Activated CD4-positive, alpha-beta T cell treated with anti-CD3 and anti-CD28 coated beads, Interleukin-2, amount 50 U/mL, for 4 hours (primary cell): ENCODE measurements at places on chromosomes 3 and 15.

DNA sequence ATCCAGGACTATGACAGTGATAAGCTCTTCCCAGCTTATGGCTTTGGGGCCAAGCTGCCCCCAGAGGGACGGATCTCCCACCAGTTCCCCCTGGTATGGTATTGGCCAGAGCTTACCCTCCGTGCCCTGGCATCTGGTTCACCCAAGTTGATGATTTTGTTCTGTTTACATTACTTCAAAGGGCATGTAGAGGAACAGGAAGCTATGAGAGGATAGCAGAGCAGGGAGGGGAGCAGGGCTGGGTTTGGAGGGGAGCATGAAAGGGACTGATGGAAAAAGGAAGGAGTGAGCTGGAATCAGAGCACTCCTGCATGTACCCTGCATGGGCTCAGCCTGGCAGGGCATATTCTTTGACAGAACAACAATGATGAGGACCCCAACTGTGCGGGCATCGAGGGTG, 13.4 kb upstream of the BRPF1 start:
- no peak for DNase-seq

DNA sequence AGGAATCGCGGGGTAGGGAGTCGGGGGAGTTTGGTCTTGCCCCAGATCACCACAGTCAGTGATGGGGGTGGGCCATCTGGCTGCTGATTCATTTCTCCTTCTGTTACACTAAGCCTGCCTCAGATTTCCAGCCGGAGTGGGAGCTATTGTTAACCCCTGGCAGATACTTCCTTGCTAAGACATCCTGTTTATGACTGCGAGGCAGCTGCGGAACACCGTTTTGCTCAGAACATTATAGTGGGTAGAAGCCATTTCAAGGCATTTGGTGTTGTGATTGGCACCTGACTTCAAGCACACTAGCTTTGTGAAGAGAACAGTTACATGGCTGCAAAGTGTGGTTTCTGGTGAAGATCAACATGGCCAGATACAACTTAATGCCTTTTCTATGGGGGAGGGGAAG, 73.8 kb downstream of the FLNB start:
- DNase-seq: peak; percentile 2

GRCh38 chr15:89746386-89746780, 4.7 kb downstream of the MESP1 start:
- DNase-seq: no peak

DNA sequence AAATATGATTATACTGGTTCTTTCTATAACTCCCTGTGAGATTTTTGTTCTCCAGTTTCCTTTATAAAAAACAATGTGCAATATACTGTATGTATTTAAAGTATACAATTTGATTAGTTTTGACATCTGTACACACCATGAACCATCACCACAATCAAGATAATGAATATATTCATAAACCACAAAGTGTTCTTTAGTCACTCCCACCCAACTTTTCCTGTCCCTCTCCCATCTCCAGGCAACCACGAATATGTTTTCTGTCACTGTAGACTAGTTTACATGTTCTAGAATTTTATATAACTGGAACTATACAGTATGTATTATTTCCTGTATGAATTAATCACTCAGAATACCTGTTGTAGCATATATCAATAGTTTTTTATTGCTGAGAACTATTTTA, 177.0 kb upstream of the MBNL1 start:
- no peak for DNase-seq

DNA sequence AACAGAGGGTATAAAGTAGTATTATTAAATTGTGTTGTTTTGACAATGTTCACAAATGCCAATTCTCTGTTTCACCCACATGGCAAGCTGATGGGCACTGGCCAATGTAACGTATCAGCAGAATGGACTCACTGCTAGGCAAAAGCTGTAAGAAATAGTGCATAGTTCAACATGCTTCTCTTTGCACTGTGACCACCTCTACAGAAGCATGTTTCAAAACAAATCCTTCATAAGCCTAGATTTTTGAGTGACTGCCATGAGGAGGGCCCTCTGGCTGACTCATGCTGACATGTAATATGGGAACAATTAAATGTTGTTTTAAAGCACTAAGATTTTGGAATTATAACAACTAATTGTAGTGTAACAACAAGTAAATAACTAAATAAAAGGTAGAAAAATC, 3.2 kb downstream of the GBE1 start:
- no peak for DNase-seq

- no peak for DNase-seq
Measured at GRCh38 chr3:105700575-105700974, 168.2 kb downstream of the CBLB start.

GRCh38 chr3:141268306-141268705, 36.7 kb downstream of the PXYLP1 start:
- no peak for DNase-seq

DNA sequence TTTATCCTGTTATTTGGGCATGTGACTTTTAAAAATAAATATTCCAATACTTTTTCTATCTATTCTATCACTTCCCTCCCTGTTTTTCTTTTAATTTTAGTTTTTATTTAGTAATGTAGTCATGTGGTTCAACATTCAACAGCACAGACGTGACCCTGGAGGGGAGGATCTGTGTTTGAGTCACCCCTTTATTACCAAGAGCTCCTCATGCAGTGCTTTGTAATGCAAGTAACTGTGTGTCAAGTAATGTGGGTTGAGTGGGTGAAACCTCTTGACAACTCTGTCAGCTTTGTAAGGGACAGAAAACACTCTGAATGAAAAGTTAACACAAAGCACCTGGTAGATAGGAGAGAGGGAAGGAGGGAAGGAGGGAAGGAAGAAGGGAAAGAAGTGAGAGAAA, 89.7 kb upstream of the FGF12 start:
- DNase-seq: no peak

DNA sequence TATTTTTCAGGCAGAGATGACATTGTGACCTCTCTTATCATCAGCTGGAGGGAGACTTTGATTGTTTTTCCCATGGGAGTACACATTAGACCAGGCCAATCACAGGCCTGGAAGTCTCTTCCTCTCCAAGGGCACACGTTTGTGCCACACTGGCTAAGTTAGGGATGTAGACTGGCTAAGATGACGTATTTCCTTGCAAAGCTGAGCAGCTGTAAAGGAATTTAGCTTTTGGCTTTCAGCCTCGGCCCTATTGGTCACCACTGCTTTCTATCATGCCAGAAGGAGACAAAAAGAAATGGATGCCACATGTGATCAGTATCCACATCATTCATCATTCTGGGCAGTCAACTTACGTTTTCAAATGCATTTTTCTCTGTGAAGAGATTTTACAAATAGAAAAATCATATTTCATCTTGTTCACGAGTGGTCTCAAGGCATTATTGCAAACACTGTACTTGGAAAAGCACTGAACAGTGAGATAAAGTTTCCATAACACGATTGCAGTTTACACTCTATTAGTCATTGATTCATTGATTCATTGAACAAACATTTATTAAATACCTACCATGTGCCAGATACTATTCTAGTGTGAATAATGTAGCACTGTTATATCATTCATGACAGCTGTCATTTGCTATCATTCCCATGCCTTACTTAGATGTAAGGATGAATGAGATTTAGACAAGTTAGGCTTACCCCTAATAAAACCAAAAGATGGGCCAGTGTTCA, 27.0 kb upstream of the RNF7 start:
- DNase-seq: no peak

- no peak for DNase-seq
Measured at GRCh38 chr3:143040261-143040879, 39.0 kb downstream of the U2SURP start.

DNA sequence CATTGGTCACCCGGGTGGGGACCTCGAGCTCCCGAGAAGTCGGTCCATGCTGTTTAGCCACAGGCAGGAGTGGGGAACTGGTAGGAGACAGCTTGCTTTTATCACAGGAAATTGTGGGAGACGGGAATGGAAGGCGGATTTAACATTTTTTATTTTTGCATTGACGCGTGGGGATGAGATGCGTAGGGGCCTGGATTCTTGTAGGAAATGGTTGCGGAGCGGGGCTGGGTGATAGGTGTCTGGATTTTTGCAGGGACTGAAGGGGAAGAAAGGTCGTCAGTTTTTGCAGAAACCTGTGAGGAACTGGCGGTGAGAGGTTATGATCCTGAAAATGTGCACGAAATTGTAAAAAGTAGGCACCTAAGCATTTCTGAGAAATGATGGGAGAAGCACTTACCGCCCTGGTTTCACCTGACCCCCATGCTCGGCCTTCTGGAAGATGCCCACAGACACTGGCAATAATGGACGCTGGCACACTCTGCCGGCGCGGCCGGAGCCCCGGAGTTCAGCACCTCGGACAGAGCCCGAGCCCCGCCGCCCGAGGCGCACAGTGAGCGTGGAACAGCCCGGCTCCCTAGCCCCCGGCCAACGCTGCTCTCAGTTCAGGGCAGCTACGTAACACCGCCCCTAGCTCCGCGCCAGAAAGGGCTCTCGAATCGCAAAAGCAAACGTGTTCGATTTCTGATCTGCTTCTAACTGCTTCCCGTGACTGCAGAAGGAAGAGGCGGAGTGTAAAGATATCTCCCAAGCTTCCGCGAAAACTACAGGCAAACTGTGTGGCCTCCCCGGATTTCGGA, 928 bp downstream of the ANKRD34C start:
- DNase-seq: no peak

DNA sequence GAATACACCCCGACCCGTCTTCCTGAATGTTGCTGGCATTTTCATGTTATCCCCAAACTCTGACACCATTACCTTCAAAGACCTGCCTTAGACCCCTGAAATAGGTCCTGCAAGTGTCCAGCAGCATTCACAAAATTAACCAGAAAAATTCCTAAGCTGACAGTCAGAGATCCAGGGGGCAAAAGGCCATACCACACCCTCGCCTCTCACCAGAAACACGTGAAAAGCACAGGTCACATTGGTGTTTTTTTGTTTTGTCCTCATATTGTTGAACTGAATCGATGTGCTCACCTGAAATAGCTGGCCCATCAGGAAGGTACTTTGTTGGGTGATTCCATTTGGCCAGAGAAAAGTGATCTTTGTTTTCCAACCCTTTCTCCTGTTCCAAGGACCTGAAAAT, 113.1 kb upstream of the HES1 start:
- DNase-seq: no peak

GRCh38 chr15:49507261-49507660, 84.2 kb downstream of the FGF7 start:
- no peak for DNase-seq

- DNase-seq: no peak
Measured at GRCh38 chr3:169062501-169062900, 601.0 kb downstream of the MECOM start.

DNA sequence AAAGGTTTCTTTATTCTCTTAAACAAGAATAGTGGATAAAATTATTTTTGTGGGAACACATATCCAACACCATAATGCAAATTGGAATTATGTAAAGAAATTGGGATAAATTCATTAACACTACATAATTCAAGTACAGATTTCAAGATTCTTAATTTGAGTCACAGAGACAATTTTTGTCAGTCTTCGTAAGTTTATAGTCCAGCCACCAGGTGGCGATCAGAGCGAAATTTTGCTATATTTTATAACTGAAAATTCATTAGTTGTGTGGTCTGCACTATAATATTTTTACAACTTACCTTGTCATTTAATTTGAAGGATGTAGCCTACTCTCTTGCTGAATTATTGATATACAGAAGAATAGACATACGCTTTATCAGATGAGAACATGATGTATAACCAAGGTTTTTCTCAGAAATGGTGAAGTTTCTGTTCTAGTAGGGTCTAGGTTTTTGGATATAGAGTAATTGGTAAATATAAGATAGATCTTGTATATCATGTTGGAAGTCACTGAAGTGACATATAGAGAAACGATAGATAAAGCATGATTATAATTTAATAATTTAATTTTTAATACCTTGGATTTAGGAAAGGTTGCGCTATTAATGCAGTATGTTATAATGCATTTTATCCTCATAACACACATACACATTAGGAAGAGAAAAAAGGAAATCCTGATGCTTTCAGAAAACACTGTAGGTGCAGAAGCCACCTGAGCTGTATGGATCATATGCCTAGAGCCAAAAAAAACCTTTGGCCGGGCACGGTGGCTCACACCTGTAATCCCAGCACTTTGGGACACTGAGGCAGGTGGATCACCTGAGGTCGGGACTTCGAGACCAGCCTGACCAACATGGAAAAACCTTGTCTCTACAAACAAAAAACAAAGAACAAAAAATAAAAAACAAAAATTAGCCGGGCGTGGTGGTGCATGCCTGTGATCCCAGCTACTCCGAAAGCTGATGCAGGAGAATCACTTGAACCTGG, 31.7 kb downstream of the PLSCR4 start:
- peak; percentile 28 for DNase-seq

- DNase-seq: no peak
Measured at GRCh38 chr3:36815375-36815774, 51.0 kb upstream of the DCLK3 start.

DNA sequence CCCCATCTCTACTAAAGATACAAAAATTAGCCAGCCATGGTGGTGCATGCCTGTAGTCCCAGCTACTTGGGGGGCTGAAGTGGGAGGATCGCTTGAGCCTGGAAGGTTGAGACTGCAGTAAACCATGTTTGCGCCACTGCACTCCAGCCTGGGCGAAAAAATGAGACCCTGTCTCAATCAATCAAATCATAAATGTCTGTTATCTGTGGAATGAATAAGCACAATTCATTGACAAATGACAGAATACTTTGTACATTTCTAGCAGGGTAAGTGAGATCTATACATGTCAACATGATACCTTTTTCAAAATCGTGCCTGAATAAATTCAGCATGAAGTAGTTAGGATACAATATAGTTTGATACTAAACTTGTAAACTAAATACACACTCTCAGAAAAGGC, 181.2 kb downstream of the FOXP1 start:
- no peak for DNase-seq

DNA sequence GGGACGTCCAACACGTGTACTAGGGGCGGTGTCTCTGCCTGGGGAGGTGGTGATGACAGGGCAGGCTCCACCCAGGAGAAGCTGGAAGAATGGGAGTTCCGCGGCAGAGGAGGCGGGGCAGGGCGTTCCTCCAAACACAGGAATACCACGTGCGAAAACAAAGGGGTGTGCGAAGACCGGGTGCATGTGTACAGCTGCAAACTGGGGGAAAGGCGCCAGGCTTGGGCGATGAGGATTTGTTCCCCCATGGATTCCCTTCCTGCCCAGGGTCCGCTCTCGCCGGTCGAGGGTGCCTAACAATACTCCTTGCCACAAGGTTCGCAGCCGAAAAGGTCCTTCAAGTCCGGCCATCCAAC, 500 bp upstream of the ZSCAN2 start:
- peak; percentile 60 for DNase-seq

DNA sequence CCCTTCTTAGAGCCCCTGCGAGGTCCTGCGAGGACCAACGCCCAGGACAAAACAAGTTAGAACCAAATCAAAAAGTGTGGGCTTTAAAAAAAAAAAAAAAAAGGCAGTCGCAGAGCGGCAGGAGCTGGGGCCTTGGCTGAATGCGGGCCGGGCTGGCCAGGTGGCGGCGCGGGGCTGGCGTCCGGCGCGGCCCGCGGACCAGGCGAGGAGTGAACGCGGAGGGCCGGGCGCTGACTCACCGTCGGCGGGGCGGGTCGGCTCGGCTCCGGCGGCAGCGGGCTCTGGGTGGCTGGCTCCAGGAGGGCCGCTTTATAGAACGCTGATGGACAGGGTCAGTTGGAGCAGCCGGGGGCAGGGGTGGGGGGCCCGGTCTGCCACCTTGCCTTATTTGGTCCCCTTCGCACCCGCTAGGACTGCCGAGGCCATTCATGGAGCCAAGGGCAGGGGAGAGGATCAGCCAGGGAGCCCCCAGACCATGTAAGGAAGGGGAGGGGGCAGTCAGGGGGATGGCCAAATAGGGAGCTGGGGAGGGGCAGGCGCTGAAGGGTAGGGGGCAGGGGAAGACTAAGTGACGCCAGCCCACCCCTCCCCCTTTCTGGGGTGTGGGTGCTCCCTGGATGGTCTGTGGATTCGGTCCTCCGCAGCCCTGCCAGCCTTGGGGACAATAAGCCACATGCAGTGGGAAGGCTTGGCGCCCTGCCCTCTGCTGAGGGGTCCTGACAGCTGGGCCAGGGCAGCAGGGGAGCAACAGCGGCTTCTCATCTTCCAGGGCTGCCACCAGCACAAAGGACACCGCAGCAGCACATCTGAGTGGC, at the start of gene ACTC1:
TSS of gene ACTC1 (minus strand) at position 283 of the 815 bp plus-strand sequence. CDS start 741 bp downstream, outside the sequence.
- DNase-seq: no peak
